ENCODE measurements at places on chromosomes 12 and 14.
A peak's percentile ranks its signal among the peaks of the same experiment; 100 is the strongest.

DNA sequence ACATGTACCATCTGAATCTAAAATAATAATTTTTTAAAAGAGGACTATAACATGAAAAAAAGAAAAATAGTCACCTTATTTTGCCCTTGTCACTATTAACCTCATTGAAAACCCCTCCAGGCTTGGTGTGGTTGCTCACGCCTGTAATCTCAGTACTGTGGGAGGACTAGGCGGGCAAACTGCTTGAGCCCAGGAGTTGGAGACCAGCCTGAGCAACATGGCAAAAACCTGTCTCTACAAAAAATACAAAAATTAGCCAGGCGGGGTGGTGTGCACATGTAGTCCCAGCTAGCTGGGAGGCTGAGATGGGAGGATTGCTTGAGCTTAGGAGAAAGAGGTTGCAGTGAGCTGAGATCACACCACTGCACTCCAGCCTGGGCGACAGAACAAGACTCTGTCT is 126.3 kb upstream of the KRAS start:
- no peak for DNase-seq

DNA sequence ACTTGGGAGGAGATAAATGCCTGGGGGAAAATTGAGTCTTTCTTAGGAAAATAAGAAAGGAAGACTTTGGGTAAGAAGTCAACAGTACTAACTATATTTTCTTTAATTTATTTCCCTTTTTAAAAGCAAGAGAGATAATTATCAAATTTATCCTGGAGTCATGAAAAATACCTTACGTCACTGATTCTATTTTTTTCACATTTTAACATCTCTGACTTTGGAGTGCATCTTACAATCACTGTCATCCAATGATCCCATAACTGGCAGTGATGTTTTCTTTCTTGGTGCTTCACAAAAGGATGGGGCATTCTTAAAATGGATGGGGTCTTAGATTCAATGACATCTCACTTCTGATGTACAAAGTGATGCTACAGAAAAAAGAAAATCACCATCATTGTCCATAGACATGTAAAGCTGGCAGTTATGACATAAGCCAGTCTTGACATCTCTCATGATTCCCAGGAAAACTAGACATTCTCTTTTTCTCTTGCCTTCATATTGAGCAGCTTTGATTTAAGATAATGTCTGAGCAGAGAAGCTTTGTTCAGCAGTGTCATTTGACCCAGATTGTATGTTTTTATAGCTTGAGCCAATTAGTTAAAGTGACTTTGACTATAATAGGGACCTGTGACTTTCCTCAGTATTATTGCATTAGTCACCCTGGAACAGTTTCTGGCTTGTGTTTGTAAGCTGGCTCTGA is 236.2 kb downstream of the EGLN3 start:
- DNase-seq = no peak

DNA sequence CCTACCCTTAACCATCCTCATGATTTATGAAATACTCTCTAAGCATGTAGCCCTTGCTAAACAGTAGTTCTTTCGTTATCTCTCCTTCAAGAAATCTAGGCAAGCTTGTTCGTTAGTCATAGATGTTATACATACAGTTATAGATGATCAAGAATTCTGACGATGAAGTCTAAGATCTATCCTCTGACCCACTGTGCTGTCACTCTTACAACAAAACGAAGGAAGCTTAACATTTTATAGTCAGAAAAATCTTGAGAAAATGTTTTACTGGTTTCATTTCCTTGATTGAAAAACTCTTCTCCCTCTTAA is 68.9 kb downstream of the SPPL3 start:
- peak; percentile 17 for DNase-seq

- DNase-seq = no peak
These were observed 1182.2 kb downstream of the FLRT2 start for GRCh38 chr14:86712176-86712575.

DNA sequence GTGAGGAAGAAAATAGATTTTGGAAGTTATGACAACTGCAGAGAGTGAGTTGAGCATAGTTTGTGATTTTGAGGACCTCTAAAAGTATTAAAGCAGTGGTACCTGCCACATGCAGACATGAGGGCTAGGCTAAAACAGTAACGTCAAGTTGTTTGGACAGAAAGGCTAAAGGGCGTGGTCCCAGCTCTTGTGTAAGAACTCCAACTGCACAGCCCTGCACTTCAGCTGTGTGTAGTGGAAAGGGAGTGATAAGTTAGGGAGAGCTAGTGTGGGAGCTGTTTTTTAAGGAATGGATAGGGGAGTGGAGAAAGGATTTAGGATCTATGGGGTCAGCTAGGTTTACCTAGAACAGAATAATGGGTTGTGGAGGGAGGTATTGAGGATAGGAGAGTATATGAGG is 39.5 kb downstream of the TESPA1 start:
- no peak for DNase-seq

DNA sequence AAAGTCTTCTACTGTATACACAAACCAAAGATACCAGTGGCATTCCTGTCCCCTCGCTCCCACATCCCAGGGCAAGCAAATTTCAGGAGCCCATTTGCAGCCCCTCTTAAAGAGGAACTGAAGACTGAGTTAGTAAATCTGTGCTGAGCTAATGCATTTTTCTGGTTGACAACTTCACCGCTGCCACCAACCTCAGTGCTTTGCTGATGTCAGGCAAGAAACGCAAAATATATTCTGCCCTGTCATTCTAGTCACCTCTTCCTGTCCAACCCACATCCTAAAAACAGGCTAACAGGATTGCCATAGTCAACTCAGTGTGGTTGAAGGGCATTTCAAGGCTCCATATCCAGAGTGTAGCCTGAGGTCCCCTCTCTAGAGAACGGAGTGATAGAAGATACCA is 59.4 kb upstream of the FICD start:
- DNase-seq = no peak

DNA sequence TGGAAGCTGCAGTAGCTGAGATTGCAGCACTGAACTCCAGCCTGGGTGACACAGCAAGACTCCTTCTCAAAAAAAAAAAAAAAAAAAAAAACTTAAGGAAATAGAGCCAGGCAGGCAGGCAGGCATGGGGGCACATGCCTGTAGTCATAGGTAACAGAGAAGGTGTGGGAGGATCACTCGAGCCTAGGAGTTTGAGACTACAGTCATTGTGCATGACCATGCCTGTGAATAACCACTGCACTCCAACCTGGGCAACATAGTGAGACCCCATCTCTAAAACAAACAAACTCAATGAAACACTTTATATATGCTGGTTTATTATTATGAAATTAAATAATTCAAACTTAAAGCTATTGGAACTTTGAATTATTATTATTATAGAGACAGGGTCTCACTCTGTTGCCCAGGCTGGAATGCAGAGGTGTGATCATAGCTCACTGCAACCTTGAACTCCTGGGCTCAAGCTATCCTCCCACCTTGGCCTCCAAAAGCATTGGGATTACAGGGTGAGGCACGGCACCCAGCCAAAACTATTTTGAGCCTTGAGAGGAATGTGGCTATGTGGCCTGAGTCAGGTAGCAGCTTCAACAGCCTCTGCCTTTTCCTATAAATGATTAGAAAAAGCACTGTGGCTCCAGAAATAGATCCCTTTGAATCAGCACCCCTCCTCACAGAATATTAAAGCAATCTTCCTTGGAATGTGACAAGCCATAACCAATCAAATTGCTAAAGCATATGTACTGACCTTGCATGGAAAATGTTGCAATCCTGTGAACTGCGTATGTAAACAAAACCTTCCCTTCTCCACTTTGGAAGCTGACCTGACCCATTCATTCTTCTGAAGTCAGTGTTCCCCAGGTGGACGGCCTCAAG is 34.7 kb upstream of the YY1 start:
- DNase-seq = no peak

DNA sequence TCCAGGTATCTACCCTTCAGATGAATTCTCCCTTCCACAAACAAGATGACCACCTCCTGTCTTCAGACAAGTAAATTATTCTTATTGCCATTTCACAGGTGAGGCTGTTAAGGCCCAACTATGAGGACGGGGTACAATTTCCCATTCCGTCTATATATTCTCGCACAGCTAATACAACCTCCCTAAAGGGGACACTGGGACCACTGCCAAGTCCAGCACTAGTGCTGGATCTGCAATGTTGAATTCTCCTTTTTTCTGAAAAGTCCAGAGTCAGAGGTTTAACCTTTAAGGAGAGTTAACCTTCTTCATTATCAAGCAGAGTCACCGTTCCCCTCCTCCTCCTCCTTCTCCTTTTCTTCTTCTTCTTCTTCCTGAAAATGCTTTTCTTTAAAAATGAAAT is 130.4 kb upstream of the PARP11 start:
- no peak for DNase-seq

- DNase-seq = no peak
These were observed 1934.2 kb upstream of the SEL1L start for GRCh38 chr14:83467811-83468210.

GRCh38 chr12:119479121-119479561 is 114.4 kb upstream of the TMEM233 start:
- DNase-seq = no peak

DNA sequence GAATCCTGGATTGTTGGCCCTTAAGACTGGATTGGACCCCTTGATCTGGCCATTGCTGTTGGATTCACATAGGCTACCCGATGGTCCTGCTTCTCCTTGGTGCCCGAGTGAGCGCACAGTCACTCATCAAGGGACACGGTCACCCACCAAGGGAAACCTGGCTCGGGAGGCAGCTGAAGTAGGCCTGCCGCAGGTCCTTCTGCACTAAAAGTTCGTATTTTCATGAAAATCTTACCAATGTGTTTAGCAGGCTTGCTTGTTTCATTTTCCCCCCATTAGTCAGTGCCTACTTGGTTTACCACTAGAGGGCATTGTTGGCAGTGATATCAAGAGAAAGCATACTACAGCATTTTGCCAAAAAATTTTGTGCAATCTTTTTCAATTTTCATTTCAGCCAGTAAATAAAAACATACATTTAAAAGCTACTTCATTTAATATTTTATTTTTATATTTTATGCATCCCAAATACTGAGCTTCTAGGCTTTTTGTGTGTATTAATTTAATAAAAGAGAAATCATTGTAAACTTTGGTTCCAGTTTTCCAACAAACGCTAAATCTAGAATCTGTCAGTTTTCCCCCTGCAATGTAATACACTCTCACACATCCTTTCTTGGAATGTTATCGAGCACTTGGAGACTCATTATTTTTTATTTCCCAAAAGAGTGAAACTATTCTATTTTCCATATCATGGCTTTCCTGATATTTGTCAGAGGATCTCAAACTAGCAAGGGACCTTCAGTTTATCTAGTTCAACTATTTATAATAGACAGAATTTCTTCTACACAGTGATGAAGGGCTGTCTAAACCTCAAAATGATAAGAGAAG is 116.7 kb downstream of the LMNTD1 start:
- DNase-seq = peak; percentile 63

DNA sequence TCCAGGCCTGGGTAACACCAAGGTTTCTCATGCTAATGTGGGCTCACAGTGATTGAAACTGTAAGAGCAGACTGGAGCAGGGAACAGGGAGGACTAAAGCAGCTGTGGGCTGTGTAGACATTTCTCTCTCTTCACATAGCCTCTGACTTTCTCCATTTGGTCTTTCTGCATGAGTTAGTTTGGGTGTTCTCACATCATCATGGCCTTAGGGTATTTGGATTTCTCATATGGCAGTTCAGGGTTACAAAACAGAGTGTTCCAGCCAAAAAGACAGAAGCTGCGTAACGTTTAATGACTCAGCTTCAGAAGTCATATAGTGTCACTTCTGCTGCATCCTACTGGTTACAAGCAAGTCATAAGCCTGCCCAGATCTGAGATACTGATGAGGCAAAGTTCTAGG is 52.0 kb upstream of the OSBPL8 start:
- no peak for DNase-seq

GRCh38 chr14:41558490-41558889 is 48.2 kb upstream of the LRFN5 start:
- no peak for DNase-seq

GRCh38 chr12:79298506-79298905 is 392.3 kb downstream of the PAWR start:
- DNase-seq = no peak

- DNase-seq = no peak
These were observed 101.2 kb downstream of the AKAP6 start for GRCh38 chr14:32430326-32430725.

- DNase-seq = no peak
These were observed 94.2 kb downstream of the ETV6 start for GRCh38 chr12:11743423-11744409.

GRCh38 chr14:51836417-51836816 is 24.0 kb upstream of the GNG2 start:
- no peak for DNase-seq

DNA sequence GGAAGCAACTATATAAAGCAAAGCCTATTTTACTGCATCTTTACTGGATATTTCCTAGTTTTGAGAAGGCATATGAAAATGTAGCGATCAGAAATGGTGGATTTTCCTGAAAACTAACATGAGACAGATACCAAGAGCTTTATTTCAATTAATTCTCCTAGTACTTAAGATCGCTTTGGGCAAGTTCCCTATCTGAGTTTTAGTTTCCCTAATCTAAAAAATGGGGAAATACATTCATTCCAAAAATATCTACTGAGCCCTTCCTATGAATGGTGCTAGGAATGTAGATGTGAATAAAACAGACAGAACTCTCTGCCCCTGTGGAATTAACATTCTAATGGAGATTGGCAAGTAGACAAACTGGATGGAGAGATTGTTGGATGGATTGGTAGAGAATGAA is 8.4 kb downstream of the CATSPERB start:
- DNase-seq = no peak

DNA sequence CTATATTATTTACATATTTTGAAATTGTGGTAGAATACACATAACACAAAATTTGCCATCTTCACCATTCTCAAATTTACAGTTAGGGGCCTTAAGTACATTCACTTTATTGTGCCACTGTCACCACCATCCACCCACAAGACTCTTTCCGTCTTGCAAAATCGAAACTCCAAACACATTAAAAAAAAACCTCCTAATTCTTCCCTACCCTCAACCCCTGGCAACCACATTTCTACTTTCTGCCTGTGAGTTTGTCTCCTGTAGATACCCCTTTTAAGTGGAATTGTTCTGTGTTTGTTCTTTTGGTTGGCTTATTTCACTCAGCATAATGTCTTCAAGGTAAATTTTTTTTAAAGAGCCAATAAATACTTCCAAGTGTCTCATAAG is 31.6 kb upstream of the AMIGO2 start:
- DNase-seq = no peak

GRCh38 chr14:57578801-57579200 is 85.1 kb upstream of the CCDC198 start:
- no peak for DNase-seq

GRCh38 chr12:125079084-125079483 is 13.8 kb downstream of the AACS start:
- no peak for DNase-seq

- DNase-seq = no peak
These were observed 58.7 kb upstream of the GZMB start for GRCh38 chr14:24692382-24693352.

GRCh38 chr12:63301311-63301710 is 150.3 kb upstream of the AVPR1A start:
- DNase-seq = no peak

GRCh38 chr12:42204362-42204761 is 33.7 kb downstream of the YAF2 start:
- DNase-seq = no peak
